ENCODE measurements at places on chromosomes 2 and 18.

- DNase-seq: no peak
Measured at GRCh38 chr2:70918016-70918415, 17.7 kb upstream of the ATP6V1B1 start.

DNA sequence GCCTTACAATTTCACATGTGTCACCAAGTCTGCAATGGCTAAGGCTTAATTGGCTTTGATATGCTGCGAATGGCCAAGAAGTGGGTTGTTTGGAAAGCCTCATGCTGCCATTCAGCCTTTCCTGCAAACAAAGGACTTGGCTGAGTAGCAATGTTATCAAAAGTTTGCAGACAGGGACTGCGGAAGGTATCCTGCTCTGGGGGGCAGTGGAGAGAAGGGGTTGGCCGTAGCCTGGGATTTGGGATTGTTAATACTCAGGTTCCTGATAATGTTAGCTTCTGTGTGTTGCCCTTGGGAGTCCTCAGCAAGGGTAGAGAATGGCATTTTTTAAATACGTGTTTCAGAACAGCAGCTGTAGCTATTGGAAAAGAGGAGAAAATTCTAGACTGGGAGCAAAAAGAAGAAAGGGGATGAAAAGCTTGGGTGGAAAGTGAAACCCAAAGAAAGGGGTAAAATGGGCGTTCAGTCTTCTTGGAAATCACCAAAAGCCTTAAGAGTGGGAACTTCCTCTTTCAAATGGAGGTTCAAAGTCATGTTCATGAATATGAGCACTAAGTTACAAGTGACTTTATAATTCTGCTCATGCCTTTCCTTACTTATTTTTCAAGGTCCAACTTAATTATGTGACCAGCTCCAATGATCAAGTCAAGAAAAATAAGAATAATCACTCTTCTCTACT, 325.1 kb downstream of the RNF144A start:
- no peak for DNase-seq

- DNase-seq: no peak
Measured at GRCh38 chr2:144683966-144684365, 164.0 kb upstream of the ZEB2 start.

- DNase-seq: no peak
Measured at GRCh38 chr2:107340955-107341354, 455.0 kb upstream of the ST6GAL2 start.

- no peak for DNase-seq
Measured at GRCh38 chr2:3091696-3092095, 285.9 kb downstream of the EIPR1 start.

DNA sequence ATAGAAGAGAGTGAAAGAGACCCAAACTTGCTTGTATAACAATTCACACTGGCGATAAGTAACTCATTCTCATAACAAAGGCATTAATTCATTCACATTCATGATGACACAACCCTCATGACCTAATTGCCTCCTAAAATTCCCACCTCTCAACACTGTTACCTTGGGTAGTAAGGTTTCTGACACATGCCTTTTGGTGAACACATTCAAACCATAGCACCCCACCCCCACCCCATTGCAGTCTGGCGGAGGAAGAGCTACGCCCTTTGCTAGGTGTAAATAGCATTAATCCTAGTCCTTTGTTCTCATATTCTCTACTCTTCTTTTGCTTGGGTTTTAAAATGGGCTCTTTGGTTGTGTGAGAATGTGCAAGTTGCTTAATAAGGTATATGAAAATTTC, 361.5 kb downstream of the DSEL start:
- no peak for DNase-seq

GRCh38 chr2:12862541-12862940, 145.8 kb downstream of the TRIB2 start:
- no peak for DNase-seq

DNA sequence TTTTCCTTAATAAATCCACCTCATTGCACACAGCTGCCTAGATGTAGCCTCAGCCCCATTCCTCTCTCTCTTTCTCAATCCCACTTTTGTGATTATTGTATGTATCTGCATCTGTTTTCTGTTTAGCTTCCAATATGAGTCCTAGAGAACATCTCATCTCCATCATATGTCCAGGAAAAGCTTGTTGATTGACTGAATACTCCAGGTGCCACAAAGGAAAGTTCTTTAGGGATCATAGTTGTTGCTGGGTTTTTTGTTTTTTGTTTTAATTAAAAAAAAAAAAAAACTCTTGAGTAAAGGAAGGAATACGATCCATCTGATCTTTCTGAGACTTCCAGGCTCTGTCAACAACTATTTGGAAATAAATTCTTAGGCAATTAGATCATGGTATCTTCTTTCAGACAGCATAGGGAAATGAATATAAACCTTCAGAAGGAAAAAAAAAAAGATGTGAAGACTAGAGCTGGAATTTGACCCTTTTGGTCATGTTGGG, 42.5 kb downstream of the KIAA2012 start:
- no peak for DNase-seq

DNA sequence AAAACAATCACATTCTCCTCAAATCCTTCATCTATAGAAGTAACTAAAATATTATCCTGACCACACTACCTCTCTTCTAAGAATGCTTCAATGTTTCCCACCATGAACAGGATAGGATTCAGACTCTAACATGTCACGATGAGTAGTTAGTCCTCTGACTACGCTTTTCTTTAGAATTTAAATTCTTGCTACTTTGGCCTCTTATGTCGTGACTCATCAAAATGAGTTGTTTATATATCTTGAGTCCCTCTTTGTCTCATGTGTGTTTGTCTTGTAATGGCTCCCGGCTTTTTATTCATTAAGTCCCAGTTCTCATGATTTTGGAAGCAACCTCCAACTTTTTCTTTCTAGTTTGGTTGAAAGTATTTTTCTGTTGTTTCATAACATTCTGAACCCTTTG, 1289.2 kb downstream of the DSC3 start:
- DNase-seq: no peak

- no peak for DNase-seq
Measured at GRCh38 chr2:54538537-54538936, 82.4 kb downstream of the SPTBN1 start.

DNA sequence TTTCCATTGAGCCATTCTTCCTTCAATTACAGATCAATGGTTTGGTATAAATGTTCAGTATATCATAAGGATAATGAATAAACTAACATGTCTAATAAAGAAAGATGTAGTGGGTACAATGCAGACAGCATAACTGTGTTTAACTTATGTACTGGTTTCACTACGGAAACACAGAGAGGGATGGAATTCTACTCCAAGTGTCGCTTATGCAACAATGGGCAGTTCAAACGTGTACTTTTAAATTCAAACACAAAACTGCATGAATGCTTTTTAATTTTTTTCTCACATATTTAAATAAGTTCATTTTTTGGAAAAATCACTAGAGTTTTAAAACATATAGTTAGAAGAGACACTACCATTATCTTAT, 74.7 kb downstream of the COBLL1 start:
- no peak for DNase-seq

- DNase-seq: no peak
Measured at GRCh38 chr18:58580623-58581022, 48.3 kb downstream of the ALPK2 start.

- DNase-seq: no peak
Measured at GRCh38 chr2:172395503-172395902, 31.9 kb upstream of the ITGA6 start.

GRCh38 chr2:64861452-64862397, 127.5 kb upstream of the SLC1A4 start:
- no peak for DNase-seq
